Hindlimb muscle (tissue), 1 donor: ENCODE measurements at places on chromosomes 3 and 15.

DNA sequence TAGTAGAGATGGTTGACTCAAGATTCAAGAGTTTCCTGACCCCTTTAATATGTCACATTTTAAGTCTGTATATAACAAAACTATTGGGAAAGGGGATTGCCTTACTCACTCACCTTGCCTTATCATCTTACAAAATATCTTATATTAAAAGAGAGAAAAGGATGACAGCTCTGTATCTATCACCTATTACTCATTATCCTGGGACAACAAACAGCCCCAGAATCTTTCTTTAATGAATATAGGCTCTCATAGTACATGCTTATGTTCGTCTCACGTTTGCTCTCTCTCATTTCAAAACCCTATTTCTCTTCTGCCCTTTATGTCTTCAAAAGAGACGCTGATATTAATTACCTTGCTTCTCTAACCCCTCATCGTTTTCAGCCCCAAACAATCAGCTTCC lies 1023.4 kb upstream of the CFAP20DC start:
- DNase-seq, result no peak

GRCh38 chr3:28903171-28903601 lies 377.7 kb upstream of the RBMS3 start:
- no peak for DNase-seq

DNA sequence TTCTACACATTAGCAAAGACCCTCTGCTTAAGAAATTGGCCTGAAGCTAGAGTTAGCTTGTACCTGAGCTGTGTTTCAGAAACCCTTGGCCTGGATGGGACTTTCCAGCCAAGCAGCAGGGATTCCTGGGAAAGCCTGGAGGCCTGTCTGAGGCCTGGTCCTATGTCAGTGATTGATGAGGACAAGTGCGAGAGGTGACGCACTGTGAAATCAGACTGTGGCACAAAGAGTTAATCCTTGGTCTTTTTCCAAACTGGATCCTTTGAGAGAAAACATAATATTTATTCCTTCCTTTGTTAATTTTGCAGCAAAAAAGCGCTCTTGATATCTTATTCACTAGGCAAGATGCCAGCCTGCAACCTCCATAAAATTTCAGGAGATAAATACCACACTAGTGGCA lies 225.0 kb upstream of the ATP11B start:
- no peak for DNase-seq

DNA sequence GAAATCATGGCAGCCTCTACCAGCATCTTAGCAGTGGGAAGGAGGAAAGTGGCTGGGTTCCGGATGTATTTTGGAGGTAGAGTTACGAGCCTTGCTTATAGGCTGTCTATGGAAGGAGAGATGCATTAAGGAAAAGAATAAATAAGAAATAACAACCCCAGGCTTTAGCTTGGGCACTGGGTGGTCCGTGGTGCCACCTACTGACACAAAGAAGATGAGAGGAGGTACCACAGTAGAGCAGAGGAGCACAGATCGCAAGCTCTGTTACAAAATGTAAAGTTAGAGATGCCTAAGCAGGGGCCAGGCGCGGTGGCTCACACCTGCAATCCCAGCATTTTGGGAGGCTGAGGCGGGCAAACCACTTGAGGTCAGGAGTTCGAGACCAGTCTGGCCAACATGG lies 74.8 kb downstream of the TMEM39A start:
- DNase-seq, result no peak

DNA sequence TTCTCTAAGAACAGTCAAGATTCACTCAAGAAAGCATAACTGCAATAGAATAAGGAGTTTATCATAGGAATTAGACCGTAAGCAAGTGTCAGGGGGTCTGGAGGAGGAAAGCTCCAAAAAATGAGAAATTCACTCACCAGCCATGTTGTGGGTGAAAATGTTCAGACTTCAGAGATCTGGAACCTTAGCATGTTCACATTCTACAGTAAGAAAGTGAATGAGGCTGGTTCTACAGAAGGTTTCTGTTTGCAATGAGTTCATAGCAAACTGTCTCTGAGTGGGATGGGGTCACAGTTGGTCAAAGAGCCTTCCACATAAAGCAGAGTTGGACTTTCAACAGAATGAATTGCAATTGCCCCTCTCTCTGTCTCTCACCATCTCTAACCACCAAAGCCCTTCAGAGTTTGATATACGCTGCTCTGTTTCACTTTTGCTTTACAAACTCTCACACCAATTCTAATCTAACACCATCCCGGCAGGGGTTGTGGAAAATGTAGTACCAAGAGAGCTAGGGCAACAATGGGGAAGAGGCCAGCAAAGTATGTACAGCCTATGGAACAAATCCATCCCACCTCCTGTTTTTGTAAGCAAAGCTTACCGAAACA lies 581.8 kb upstream of the UBE2E2 start:
- DNase-seq, result no peak

DNA sequence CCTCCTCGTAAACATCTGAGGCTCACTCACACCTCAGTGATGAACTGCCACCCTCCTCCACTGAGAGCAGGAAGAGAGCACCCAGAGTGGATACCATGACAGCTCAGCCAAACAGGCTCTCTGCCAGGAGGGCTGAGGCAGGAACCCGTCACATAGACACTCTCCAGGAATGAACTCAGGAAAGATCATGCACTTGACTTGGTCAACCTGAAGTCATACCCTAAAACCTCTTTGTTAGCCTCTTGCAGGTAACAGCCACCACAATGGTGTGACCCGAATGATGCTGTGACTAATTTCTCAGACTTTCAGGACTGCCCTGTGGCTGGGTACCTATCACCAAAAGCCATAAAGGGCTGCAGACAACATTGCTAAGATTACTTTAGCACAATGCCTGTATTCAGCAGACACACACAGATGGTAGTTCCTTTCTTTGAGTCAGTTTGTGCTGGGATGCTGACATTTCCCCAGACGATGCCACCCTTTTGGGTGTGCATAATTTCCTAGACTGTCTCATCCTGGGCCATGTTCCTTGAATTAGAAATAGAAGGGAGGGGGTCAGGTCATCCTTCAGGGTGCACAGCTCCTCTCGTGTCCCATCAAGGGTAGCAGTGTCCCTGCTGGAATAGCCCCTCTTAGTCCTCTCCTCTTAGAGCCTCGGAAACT lies 30.3 kb downstream of the CX3CR1 start:
- DNase-seq, result no peak

DNA sequence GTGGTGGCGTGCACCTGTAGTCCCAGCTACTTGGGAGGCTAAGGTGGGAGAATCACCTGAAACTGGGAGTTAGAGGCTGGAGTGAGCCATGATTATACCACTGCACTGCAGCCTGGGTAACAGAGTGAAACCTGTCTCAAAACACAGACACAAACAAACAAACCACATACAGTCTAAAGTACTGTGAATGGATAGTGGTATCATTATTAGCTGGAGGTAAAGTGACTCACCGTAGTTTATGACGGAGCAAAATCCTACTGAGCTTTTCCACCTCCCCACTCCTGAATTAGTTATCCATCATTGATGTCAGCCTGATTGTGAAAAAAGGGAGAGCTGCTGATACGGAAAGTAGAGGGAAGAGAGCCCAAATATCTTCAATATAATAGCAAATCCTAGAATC lies 3.2 kb upstream of the CNOT10 start:
- no peak for DNase-seq

DNA sequence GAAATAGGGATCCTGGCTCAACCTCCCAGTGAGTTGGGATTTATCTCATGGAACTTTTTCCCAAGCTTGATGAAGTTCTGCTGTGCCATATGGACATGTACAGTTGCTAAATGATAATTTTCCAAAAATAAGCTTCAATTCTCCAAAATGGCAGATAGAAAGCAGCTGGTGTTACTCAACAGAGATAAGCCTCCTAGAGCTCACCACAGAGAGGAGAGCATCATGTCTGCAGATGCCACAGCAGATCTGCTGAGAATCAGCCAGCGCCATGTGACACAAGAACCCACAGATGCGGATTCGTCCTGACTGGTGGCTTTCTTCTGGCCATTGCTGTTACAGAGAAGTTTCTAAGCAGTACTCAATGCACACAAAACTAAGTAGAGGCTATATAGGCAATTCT lies 50.6 kb downstream of the AGTR1 start:
- no peak for DNase-seq

- DNase-seq, result no peak
Observed at GRCh38 chr3:129662191-129662608, 55.7 kb upstream of the PLXND1 start.

DNA sequence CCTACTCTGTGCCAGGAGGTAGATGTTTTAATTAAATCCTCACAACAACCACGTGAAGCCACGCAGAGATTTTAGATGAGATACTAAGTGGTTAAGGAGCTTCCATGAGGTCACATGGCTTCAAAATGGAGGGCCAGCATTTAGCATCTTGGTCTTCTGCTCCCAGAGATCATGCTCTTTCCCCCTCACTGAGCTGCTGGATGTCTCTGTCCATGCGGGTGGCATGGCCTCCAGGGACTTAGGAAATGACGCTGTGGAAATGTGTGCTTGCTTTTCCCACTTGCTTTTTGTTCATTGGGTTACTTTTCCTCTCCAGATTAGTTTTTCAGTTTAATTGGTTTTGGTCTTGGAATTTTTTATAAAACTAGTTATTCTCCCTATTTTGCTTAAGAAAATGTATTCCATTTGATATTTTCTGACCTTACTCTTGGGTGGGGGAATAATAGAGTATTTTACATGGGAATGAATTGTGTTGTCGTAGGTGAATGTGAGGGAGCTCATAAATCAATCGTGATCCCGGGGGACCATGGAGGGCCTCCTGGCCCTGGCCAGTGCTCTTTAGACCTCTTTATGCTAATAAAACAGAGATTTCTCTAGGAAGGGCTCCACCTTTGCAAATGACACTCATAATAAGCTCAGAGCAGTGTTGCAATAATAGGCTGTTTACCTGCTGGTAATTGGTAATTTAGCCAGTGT lies 376.0 kb upstream of the ONECUT1 start:
- no peak for DNase-seq

GRCh38 chr3:160090653-160091052 lies 102.0 kb downstream of the IL12A start:
- DNase-seq, result no peak

DNA sequence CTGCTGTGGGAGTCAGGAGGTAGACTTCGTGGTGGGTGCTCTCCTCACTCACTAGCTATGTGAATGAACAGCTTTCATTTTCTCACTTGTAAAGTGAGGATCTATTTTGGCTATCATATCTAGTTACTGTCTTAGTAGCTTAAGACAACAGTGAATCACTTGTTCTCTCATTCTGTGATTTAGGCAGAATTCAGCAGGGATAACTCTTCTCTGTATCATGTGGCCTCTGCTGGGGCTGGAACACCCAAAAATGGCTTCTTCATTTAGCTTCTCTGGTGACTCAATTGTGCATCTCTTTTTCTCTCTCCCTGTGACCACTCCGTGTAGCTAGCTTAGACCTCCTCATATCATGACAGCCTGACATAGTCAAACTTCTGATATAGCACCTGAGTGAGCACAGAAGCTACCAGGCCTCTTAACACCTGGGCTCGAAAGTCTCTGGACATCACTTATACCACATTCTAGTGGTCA lies 68.4 kb downstream of the BFSP2 start:
- DNase-seq, result no peak

DNA sequence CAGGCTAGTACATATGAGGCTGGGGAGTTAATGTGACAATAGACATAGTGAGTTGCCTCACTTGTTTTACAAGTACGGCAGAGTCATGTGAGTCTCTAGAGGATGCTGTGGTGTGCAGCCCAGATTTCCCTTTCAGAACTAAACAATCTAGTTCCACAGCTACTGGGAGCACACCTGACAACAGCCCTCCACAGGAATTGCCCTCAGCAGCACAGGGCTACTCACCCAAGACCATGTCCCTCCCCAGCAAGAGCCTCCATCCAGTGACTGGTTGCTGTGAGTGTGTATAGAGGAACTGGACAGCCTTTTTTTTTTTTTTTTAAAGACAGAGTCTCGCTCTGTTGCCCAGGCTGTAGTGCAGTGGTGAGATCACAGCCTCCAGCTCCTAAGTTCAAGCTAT lies 40.2 kb upstream of the UBE2E2 start:
- DNase-seq, result no peak

DNA sequence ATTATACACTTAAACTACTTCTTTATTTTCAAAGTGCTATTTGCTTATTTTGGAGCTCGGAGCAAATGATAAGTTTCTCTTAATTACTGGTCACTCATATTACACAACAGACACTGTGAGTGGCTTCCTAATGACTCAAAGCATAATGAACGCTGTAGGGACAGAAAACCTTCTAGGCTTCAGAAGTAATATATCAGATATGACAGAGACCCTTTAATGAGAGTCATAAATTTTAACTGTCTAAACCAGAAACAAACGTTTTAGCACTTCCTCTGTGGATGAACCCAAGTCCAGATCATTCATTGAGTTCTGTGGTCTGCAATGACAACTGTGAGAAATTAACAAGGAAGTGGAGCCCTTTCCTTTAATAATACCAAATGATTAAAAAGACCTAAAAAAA lies 66.6 kb downstream of the ARPP21 start:
- DNase-seq, result no peak

- no peak for DNase-seq
Observed at GRCh38 chr15:101316529-101316928, 21.5 kb upstream of the SNRPA1 start.

GRCh38 chr3:1832395-1832794 lies 266.3 kb upstream of the CNTN4 start:
- no peak for DNase-seq

- DNase-seq, result no peak
Observed at GRCh38 chr3:50588759-50589433, 19.6 kb downstream of the HEMK1 start.

DNA sequence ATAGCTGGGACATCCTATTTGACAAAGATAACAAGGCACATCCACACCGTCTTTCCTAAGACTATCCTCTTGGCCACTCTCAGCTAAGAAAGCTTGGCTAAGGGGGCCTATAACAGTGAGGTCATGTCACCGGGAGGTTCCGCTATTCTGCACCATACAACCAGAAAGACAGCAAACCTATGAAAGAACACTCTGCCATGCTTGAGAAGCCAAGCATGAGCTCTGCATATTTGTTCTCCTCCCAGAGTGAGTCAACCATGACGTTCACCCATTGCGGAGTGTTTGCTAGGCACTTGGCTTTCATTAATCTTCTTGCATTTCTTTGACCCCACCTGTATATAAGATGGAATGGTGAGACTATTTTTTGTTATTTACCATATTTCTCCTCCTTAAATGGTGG lies 141.2 kb downstream of the GMNC start:
- no peak for DNase-seq
